ENCODE measurements at places on chromosomes 13 and 19. TPM values are rescaled to one million over a fixed set of nuclear protein-coding genes. Genes with fewer than 3 reads are reported as not detected.

GRCh38 chr19:16788479-16788878, 40.7 kb upstream of the SIN3B start:
- no peaks in the 10 kb centered on the region for H3K27me3 ChIP-seq
- no peaks in the 10 kb centered on the region for H3K4me1 ChIP-seq
- DNase-seq = no peak
- no peak overlapping the region for H3K27ac ChIP-seq
- no peak overlapping the region for H3K4me3 ChIP-seq
- no peaks in the 10 kb centered on the region for H3K36me3 ChIP-seq

- peaks cover 46% of the 10 kb centered on the region for H3K4me1 ChIP-seq
- peak overlapping the region; percentile 99 for H3K27ac ChIP-seq
- H3K4me3 ChIP-seq = peak overlapping the region; percentile 98
Observed at GRCh38 chr19:34173193-34173956, 1.1 kb downstream of the LSM14A start.

DNA sequence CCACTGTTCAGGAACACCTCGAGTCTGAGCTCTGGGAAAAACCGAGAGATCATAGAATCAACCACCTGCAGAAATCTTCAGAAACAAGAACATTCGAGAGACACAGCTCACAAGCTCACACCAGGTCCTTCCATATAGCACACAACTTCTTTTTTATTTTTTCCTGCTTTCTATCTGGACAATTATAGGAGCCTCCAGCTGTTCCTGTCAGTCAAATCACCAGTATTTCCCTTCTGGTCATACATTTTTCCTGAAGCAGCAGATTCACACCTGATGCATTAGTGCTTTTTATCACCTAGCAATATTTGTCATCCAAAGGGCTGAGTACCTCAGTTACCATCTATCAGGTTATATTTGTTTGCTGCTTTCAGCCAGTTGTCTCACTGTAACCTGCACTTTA, 323.5 kb downstream of the FOXO1 start:
- H3K27me3 ChIP-seq = no peaks in the 10 kb centered on the region
- DNase-seq = no peak
- H3K4me3 ChIP-seq = no peak overlapping the region
- no peak overlapping the region for H3K27ac ChIP-seq

GRCh38 chr13:77437267-77437666, 98.2 kb upstream of the SCEL start:
- no peaks in the 10 kb centered on the region for H3K4me1 ChIP-seq
- no peak overlapping the region for H3K4me3 ChIP-seq
- no peak for DNase-seq
- H3K36me3 ChIP-seq = no peaks in the 10 kb centered on the region

- no peaks in the 10 kb centered on the region for H3K27me3 ChIP-seq
- no peak overlapping the region for H3K4me3 ChIP-seq
- peaks cover 45% of the 10 kb centered on the region for H3K36me3 ChIP-seq
- H3K27ac ChIP-seq = no peak overlapping the region
- no peak for DNase-seq
- no peaks in the 10 kb centered on the region for H3K4me1 ChIP-seq
Observed at GRCh38 chr19:49011194-49011593, 5.7 kb downstream of the LHB start.

DNA sequence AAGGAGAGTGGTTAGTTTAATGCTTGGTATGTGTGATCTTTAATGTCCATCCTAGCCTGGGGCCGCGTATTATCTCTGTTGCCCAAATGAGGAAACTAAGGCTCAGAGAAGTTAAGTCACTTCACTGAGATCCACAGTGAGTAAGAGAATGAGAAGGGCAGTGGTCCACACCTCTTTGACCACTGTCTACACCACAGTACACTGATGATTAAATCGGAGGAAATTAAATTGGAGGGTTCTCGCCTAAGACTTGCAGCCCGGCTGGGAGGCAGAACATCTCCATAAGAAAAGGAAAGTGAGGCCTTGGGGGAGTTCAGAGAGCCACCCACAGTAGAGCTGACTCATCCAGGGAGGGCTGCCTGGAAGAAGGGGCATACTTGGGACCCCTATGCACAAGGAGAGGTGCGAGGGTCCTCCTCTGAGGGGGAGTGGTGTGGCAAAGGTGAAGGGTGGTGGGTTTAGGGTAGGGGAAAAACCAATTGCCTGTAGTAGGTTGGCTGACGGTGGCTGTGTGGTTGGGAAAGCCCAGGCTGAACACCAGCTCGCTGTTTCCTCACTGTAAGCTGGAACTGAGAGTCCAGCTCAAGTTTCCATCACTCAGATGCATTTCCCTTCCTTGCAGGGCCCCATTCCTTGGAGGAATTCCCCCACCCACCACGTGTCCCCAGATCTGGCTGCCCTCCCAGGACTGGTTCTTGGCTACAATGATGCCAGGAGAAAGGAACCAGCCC, 15.0 kb upstream of the DHRS12 start:
- H3K27ac ChIP-seq = no peak overlapping the region
- DNase-seq = no peak
- H3K4me1 ChIP-seq = peaks cover 5% of the 10 kb centered on the region
- H3K36me3 ChIP-seq = no peaks in the 10 kb centered on the region
- H3K27me3 ChIP-seq = no peaks in the 10 kb centered on the region

DNA sequence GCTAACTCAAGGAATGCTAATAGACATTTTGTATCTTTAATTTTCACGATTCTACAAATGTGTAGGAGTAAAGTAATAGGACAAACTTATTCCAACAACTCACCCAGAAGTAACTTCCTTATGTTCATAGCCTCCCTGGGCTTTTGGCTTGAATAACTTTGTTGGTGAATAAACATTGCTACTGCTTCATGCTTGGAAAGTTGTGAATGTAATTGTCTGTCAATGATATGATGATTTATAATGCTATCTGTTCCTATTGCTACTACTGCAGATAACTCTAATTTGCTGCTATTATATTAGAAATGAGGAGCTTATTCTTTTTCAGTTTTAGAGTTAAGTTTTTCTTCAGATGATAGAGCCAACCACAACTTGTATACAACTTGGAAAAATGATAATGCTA, 307.7 kb downstream of the PCDH9 start:
- no peak overlapping the region for H3K27ac ChIP-seq
- DNase-seq = no peak
- no peaks in the 10 kb centered on the region for H3K27me3 ChIP-seq
- no peaks in the 10 kb centered on the region for H3K4me1 ChIP-seq
- H3K36me3 ChIP-seq = no peaks in the 10 kb centered on the region
- no peak overlapping the region for H3K4me3 ChIP-seq

GRCh38 chr19:4531562-4532165, 3.4 kb downstream of the PLIN5 start:
- no peak overlapping the region for H3K4me3 ChIP-seq
- H3K4me1 ChIP-seq = peaks cover 13% of the 10 kb centered on the region
- no peaks in the 10 kb centered on the region for H3K27me3 ChIP-seq

- no peaks in the 10 kb centered on the region for H3K27me3 ChIP-seq
- H3K36me3 ChIP-seq = no peaks in the 10 kb centered on the region
- no peak overlapping the region for H3K27ac ChIP-seq
Observed at GRCh38 chr19:17829855-17830566, 8.7 kb upstream of the INSL3 start.

DNA sequence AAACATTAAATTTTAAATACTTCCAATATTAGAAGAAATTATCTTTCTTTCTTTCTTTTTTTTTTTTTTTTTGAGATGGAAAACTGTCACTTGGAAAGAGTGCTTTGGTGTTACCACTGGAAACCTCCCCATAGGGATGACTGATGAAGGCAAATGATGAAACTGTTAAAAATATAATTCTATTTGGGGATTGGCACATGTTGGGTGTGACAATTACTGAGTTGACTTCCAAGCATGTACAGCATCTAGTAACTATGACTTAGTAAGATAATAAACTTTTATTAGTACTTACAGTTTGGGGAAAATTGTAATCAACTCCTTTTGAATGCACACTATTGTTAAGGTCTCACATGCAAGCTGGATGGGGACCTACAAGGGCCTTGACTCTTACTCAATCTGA, 592.5 kb downstream of the KCTD12 start:
- H3K27ac ChIP-seq = no peak overlapping the region
- no peaks in the 10 kb centered on the region for H3K36me3 ChIP-seq
- H3K27me3 ChIP-seq = peaks cover 4% of the 10 kb centered on the region
- H3K4me3 ChIP-seq = no peak overlapping the region

GRCh38 chr13:100835695-100836094, 161.1 kb upstream of the TMTC4 start:
- H3K27ac ChIP-seq = no peak overlapping the region
- no peak for DNase-seq
- H3K4me3 ChIP-seq = no peak overlapping the region
- no peaks in the 10 kb centered on the region for H3K4me1 ChIP-seq

DNA sequence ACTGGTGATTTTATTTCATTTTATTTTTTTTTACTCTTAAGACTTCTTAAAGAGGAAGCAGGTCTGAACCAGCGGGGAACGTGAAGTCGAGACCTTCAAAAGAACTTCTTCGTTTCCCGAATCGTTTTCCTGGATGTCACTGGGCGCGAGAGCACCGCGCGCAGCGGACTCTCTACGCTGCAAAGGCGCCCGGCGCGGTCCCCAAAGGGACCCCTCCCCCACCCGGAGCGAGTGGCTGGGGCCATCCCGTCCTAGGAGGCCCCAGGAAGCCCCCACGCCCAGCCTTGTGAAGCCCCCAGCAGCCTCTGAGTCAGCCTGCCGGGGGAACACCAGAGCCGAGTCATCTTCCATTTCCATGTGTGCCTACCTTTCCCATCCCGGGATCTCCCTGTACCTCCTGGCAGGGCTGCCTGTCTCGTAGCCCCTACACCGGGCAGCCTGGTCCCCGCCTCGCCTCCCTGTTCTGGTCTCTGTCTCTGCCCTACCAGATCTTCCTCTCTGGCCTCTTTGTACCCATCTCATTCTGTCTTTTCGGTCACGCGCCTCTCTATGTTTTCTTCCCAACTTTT, 608 bp downstream of the CD70 start:
- DNase-seq = peak; percentile 28
- H3K27ac ChIP-seq = no peak overlapping the region
- peaks cover 28% of the 10 kb centered on the region for H3K4me1 ChIP-seq
- peak overlapping the region; percentile 48 for H3K4me3 ChIP-seq

DNA sequence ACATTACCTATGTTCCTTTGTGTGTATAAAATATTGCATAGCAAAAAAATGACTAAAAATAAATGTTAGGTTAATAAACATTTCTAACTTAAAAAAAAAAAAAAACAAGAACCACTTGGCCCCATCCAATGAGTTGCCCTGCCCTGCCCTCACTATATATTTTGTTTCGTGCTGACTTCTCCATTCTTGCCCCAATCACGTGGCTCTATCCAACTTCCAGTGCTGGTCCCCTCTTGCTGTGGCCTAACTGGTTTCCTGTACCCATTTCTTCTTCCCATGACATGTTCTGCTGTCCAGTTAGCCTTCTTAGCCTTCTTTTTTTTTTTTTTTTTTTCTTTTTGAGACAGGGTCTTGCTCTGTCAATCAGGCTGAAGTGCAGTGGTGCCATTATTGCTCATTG, 151.6 kb downstream of the FOXO1 start:
- no peak overlapping the region for H3K4me3 ChIP-seq
- H3K27me3 ChIP-seq = no peaks in the 10 kb centered on the region
- H3K4me1 ChIP-seq = no peaks in the 10 kb centered on the region
- no peak overlapping the region for H3K27ac ChIP-seq
- no peaks in the 10 kb centered on the region for H3K36me3 ChIP-seq
- no peak for DNase-seq

DNA sequence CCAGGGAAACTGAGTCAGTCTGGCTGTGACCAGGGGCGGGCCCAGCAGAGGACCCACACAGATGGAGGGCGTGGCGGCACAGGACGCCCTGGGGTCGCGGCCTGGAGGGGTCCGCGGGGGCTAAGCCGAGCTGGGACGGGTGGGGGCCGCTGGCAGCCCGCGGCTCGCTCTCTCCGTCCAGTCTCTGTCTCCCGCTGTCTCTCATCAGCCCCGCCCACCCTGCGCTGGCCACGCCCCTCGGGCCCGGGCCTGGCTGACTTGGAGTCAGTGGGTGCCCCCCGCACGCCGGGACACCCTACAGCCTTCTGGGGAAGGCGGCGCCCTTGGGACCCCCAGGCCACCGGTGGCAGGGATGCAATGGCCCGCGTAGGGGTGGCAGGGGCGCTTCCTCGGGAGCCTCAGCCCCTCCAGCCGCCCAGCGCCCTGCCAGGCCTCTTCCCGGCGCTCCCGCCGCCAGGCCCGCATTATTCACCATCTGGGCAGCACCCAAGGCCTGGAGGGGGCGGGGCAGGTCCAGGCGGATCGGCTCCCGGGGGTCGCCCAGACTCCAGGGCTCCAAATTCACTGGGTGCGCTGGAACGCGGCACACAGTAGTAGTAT, at the start of gene TBXA2R:
Gene TBXA2R, minus strand, starts transcription at position 186 of the 600 bp plus-strand sequence. CDS start 6,241 bp downstream, outside the sequence.
- peak; percentile 72 for DNase-seq
- H3K27me3 ChIP-seq = no peaks in the 10 kb centered on the region
- no peak within 1 kb of the TSS for H3K27ac ChIP-seq
- H3K4me3 ChIP-seq = peak within 1 kb of the TSS; percentile 31
- H3K36me3 ChIP-seq = peaks cover 5% of the 10 kb centered on the region

DNA sequence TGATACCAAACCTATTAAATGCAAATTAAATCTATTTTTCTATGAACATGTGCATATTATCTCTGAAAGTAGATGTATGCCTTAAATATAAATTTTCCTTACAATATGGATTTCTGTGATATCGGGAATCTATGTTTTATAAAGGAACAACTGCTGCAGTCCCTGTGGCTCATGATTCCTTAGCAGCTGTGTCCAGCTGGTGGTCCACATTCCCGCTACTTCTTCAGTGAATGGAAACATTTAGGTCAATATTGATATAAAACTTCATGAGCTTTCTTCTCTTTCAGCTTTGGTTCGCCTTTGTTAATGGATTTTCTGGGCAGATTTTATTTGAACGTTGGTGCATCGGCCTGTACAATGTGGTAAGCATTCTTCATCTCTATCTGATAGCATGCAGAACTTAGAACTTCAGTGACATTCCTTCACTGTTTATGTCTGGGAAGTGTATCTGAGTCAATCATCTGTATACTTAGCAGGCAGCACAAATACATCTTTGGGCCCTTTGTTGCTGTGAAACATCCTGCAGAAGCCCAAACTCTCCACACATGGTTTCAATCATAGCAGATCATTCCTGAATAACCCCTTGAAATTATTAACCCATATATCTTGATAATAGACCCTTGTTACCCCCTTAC, 223.9 kb downstream of the SHISA2 start:
- no peak overlapping the region for H3K27ac ChIP-seq
- H3K36me3 ChIP-seq = no peaks in the 10 kb centered on the region
- no peak overlapping the region for H3K4me3 ChIP-seq
- DNase-seq = no peak

PSG2 gene
- not detected for total RNA-seq

DIRAS1 gene
- 46.5 TPM for total RNA-seq

FAM83E gene
- total RNA-seq = 5.5 TPM

OR10H1 gene
- not detected for total RNA-seq

MFSD12 gene
- total RNA-seq = 48.2 TPM

GPR12 gene
- total RNA-seq = not detected
